Esophagus squamous epithelium (tissue), 5 donors: ENCODE measurements at places on chromosomes 6 and 20.

DNA sequence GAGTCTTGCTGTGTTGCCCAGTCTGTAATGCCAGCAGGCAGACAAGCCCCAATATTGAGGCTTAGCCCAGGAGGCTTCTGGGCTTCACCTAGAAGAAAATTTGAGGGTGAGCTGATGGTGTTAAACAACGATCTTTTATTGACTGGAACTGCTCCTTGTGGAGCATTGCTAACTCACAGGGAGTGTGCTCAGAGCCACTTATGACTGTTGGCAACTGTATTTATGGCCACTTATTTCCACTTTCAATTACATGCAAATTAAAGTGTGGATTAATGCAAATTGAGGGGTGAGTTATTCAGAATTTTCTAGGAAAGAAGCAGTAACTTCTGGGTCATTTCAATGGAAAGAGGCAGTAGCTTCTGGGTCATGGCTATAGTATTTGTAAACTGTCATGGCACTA, 317.2 kb upstream of the FKBP1C start:
- no peak overlapping the region for H3K4me3 ChIP-seq
- H3K27ac ChIP-seq = no peak overlapping the region
- H3K4me1 ChIP-seq = no peaks in the 10 kb centered on the region
- H3K27me3 ChIP-seq = no peaks in the 10 kb centered on the region

DNA sequence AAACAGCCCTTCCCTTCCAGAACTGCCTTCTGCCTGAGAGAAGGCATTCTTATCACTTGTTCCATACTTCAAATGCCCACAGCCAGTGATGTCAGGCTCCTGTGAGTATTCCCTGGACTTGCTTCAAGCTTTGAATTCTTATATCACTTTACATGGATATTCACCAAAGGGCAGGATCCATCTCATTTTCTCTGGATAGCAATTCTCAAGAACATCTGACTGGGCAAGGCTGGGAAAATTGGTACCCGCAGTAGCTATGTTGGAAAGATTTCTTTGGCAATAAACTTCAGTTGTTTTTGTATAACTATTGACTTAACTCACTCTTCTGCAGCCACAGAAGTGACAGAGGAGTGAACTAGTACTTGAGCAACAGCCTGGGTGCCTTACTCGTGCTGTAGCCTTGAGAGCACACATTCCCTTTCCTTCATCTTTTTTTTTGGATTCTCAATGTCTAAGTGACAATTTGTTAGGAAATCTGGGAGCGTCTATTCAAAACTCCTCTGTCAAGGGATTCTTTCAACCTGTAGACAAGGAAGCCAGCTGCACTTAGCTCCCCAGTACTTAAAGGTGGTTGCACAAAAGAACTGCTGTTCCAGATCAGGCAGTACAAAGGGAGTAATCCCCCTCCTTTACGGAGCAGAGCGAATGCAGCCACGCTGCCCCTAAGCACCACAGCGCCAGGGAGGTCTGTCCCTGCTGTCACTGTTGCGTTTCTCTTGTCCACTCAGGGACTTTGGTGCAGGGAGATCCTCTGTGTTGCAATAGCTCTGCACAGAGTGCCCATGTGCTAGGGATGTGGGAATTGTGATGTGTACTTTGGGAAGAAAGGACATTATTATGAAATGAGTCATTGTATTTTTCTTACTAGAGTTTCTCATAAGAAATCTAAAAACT, 69.6 kb downstream of the JAG1 start:
- DNase-seq = no peak
- H3K4me3 ChIP-seq = no peak overlapping the region
- H3K36me3 ChIP-seq = no peaks in the 10 kb centered on the region
- H3K4me1 ChIP-seq = peaks cover 39% of the 10 kb centered on the region
- H3K27me3 ChIP-seq = no peaks in the 10 kb centered on the region
- H3K27ac ChIP-seq = peak overlapping the region; percentile 56

DNA sequence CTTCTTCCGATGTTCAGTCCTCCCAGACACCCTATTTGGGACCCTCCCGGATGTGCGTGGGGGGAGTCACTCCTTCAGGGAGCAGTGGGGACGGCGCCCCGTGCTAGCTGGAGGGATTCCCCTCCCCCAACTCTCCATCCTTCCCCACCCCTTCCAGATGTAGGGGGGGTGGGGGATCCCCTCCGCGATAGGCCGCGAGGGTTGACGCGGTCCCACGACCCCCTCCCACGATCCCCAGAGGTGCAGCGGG, 548 bp downstream of the GNL1 start:
- H3K27me3 ChIP-seq = no peaks in the 10 kb centered on the region
- H3K4me1 ChIP-seq = peaks cover 33% of the 10 kb centered on the region
- DNase-seq = no peak

DNA sequence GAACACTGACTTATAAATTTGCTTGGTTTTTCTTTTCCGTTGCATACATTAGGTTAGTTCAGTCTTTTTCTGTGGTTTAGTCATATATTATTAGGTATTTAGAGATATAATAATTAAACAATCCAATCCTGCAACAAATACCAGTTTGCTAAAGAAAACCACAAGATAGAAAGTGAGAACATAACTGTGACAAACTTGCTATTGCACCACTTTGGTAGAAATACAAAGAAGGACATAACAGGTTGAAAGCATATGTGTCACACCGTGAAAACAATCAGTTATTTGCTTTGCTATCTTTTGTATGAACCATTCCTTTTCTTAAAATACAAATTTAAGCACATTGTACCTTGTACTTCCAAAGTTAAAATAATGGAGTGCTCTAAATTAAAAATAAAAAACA, 42.0 kb upstream of the KCNQ5 start:
- no peaks in the 10 kb centered on the region for H3K27me3 ChIP-seq
- H3K4me1 ChIP-seq = no peaks in the 10 kb centered on the region
- H3K36me3 ChIP-seq = no peaks in the 10 kb centered on the region
- H3K4me3 ChIP-seq = no peak overlapping the region
- no peak overlapping the region for H3K27ac ChIP-seq

GRCh38 chr6:111872401-111873177, 663 bp downstream of the FYN start:
- H3K36me3 ChIP-seq = no peaks in the 10 kb centered on the region
- H3K4me1 ChIP-seq = peaks cover 10% of the 10 kb centered on the region
- H3K27ac ChIP-seq = peak overlapping the region; percentile 76
- DNase-seq = no peak

GRCh38 chr6:159892053-159892452, 1.3 kb downstream of the MAS1 start:
- no peak overlapping the region for H3K4me3 ChIP-seq
- peaks cover 2% of the 10 kb centered on the region for H3K27me3 ChIP-seq
- no peaks in the 10 kb centered on the region for H3K4me1 ChIP-seq
- no peak overlapping the region for H3K27ac ChIP-seq

GRCh38 chr6:62775427-62776022, 435.7 kb upstream of the FKBP1C start:
- H3K4me1 ChIP-seq = no peaks in the 10 kb centered on the region
- no peaks in the 10 kb centered on the region for H3K27me3 ChIP-seq
- H3K36me3 ChIP-seq = no peaks in the 10 kb centered on the region
- no peak for DNase-seq

DNA sequence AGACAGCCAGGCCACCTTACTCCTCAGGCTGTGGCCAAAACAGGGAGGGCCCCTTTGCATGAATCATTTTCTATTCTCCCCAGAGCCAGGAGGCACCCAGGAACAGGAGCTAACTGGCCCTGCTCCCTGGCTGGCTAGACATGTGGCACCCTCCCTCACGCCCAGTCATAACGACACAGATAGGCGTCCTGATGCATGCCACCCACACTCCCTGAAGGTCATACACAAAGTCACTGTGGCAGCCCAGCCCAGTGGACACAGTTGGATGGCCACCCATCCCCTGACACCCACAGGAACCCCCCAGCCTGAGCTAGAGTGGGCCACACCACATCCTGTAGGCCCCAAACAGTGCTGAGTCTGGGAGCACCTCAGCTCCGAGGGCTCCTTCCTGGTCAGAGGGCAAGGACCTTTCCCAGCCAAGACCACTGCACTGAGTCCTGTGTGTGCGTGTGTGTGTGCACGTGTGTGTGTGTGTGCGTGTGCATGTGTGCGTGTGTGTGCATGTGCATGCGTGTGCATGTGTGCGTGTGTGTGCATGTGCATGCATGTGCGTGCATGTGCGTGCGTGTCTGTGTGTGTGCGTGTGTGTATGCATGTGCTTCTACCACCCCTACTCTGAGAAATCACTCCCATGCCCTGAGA, 21.6 kb downstream of the TFEB start:
- no peaks in the 10 kb centered on the region for H3K36me3 ChIP-seq
- H3K27ac ChIP-seq = peak overlapping the region; percentile 80
- no peak overlapping the region for H3K4me3 ChIP-seq
- no peaks in the 10 kb centered on the region for H3K27me3 ChIP-seq
- peaks cover 61% of the 10 kb centered on the region for H3K4me1 ChIP-seq

DNA sequence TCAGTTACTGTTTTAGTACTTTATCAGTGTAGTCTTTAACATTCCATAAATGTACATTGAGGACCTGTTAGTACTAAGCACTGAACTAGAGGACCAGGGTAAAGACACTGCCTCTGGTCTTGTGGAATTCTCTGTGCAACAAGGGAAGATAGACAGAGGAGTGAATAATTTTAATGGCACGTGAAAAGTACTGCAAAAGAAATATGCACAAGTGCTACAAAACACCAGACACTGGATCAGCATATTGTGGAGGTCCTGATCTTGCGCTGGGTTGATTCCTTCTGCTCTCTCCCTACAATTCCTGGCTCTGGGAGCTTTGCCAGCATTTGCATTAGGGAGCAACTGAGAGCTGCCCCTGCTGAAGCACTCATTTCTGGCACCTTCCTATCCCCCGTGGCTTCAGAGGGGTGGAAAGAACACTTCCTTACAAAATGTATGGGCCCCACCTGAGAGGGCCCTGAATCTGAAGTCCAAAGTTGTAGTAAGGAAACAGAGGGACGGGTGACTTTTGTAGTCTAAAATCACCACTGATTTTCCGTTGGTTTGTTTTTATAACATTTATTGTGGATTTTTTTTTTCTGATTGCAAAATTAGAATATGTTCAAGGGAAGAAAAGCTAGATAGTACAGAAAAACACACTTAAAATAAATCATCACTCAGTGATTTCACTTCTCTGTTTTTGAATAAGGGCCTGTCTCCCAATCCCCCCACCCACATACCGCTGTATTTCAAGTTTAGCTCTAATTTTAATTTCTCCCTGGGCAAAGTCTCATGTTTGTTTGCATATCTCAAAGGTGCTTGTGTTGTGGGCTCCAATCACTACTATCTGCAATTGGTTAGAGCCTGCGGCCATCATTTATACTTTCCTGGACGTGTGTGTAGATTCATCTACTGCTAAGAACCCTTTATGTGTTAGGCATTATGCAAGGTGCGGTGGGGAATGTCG, 4.9 kb downstream of the PKIG start:
- H3K36me3 ChIP-seq = no peaks in the 10 kb centered on the region
- DNase-seq = no peak
- peak overlapping the region; percentile 81 for H3K27ac ChIP-seq
- H3K27me3 ChIP-seq = no peaks in the 10 kb centered on the region
- H3K4me3 ChIP-seq = no peak overlapping the region

DNA sequence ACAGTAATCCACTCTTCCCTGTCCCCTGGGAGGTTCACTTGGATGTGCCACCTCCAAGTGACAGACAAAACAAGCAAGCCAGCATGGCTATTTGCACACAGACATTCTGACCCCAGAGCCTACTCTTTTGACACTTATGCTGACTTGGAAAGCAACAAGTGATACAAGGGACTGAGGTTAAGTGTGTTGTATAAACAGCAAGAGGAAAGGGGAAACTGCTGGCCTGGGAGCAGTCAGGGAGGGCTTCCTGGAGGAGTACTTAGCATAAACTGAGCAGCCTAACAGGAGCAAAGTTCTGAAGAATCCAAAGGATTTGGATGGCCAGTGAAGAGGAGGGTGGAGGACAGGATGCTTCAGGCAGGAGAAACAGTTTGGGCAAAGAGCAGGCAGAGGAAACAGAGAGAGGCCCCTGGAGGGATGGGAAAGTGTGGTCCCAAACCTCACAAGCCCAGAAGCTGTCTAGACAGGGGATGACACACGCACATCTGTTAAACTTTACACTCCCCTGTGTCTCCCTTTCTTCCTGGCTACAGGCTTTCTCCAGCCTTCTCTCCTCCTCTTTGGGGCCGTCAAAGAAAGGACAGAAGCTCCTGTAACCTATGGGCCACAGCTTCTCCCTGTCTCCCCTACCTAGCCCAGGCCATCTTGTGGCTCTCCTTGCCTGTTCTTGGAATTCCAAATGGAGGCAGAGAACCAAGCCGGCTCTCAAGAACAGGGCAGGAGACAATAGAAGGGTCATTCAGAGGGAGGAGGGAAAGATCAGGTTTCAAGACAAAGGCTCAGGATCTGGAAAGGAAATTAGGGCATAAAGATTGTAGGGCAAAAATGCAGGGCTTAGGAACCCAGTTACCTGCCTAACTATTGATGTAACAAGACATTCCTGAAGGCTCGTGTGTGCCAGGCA, 19.3 kb downstream of the SULF2 start:
- DNase-seq = no peak
- H3K4me1 ChIP-seq = no peaks in the 10 kb centered on the region
- no peaks in the 10 kb centered on the region for H3K27me3 ChIP-seq
- peaks cover 60% of the 10 kb centered on the region for H3K36me3 ChIP-seq

DNA sequence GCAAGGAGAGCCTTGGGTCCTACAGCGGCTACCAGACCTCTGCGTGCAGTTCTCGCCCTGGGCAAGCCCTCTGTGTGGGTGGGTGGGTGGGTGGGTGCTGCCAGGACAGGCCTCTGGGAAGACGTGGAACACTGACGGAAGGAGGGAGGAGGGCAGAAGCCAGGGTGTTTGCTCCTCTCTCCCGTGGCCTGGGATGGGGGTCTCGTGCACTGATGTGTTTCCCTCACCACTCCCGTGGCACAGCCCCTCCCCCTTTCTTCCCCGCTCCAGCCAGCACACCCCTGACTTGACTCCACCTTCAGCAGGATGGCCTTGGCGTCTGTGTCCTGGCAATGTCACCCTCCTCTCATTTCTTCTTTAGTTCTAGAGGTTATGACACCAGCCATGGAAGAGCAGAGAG, 130.0 kb downstream of the CDH26 start:
- H3K27me3 ChIP-seq = no peaks in the 10 kb centered on the region
- H3K4me3 ChIP-seq = no peak overlapping the region
- H3K4me1 ChIP-seq = no peaks in the 10 kb centered on the region
- DNase-seq = no peak
- H3K27ac ChIP-seq = no peak overlapping the region

DNA sequence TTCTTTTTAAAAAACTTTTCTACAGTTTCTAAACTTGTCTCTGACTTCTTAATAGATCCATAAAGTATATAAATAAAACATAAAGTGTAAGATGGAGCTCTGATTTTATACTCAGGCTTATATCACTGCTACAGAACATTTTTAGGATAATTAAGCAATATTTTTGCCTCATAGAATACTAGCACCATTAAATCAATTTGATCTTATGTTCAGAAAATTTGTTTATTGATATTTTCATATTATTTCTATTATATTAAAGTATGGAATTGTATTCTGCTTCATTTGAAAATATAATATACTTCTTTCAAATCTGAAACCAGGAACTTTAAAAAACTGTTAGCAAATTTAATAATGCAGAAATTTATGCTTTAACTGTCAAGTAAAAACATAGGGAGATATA, 106.5 kb downstream of the MAN1A1 start:
- no peak overlapping the region for H3K27ac ChIP-seq
- no peaks in the 10 kb centered on the region for H3K27me3 ChIP-seq
- no peaks in the 10 kb centered on the region for H3K4me1 ChIP-seq

GRCh38 chr6:68059261-68059660, 575.8 kb upstream of the ADGRB3 start:
- no peaks in the 10 kb centered on the region for H3K27me3 ChIP-seq
- H3K36me3 ChIP-seq = no peaks in the 10 kb centered on the region
- H3K4me3 ChIP-seq = no peak overlapping the region
- DNase-seq = no peak
- no peak overlapping the region for H3K27ac ChIP-seq

GRCh38 chr6:123448306-123448884, 188.4 kb downstream of the TRDN start:
- H3K36me3 ChIP-seq = no peaks in the 10 kb centered on the region
- DNase-seq = no peak
- H3K4me1 ChIP-seq = no peaks in the 10 kb centered on the region
- H3K27me3 ChIP-seq = no peaks in the 10 kb centered on the region
